ENCODE measurements at places on chromosomes 16 and 17. TPM values are rescaled to one million over a fixed set of nuclear protein-coding genes. Genes with fewer than 3 reads are reported as not detected.
A peak's percentile ranks its signal among the peaks of the same experiment; 100 is the strongest.

HOXB3 gene
- 3.7 TPM for total RNA-seq

DNA sequence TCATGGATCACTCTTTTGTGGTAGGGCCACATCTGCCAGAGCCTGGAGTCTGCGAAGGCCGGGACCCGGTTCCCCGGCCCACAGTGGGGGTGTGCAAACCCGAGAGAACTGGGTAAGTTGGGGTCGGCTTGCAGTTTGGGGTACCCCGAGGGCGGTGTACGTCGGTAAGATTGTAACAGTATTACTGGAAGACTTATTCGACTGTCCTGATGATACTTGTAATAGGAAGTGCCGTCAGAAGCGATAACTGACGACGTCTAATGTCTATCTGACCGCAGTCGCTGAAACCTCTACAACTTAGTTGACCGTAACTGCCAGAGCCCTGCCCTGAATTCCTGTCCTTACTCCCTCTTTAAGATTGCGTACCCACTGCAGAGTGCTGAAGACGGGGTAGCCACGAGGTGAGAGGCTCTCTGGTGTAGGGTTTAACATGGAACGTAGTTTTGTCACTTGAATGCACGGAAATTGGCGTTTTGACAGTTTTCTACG, 24.0 kb downstream of the TRPV2 start:
- H3K4me1 ChIP-seq, result peaks cover 48% of the 10 kb centered on the region
- peaks cover 54% of the 10 kb centered on the region for H3K36me3 ChIP-seq
- peak overlapping the region; percentile 99 for H3K27ac ChIP-seq
- no peak for DNase-seq

DBNDD1 gene
- not detected for total RNA-seq

DNA sequence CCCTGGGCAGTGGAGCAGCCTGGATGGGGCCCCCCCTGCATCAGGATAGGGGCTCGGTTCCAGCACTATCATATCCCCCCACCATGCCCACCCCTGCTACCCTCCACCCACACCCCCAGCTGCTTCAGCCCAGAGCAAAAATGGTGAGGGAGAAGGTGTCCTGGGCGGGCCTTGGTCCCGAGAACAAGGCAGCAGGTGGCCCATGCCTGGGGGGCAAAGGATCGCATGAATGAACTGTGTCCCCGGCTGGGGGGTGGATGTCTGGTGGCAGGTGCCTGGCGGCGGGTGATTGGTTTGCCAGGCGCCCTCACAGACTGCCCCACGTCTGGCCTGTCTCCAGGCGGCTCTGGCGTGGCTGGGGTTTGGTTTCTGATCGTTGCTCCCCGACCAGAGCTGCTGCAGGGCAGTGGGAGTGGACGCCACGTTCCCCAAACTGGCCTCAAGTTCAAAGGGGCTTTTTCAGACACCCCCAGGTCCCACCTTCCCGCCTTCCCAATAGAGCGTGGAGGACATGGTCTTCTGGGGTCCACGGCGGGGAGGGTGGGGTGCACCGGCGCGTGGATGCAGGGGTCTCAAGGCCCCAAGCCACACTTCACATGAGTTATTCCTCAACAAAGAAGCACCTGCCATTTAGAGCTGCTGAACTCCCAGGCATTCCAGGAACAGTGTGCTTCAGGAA, 12.6 kb downstream of the UTS2R start:
- peaks cover 10% of the 10 kb centered on the region for H3K4me1 ChIP-seq
- DNase-seq, result no peak
- H3K36me3 ChIP-seq, result no peaks in the 10 kb centered on the region
- H3K27me3 ChIP-seq, result peaks cover 11% of the 10 kb centered on the region

GRCh38 chr17:81961087-81961511, at the start of gene NOTUM:
Gene NOTUM, minus strand, starts transcription at chr17:81961187. Its CDS starts 278 bp downstream, at chr17:81960909.
- H3K36me3 ChIP-seq, result no peaks in the 10 kb centered on the region
- H3K27me3 ChIP-seq, result peaks cover 46% of the 10 kb centered on the region
- H3K27ac ChIP-seq, result no peak within 1 kb of the TSS
- H3K4me1 ChIP-seq, result peaks cover 3% of the 10 kb centered on the region

YBX2 gene
- total RNA-seq, result 0.21 TPM

GRCh38 chr17:27609611-27610303, 21.2 kb upstream of the LGALS9 start:
- no peak overlapping the region for H3K4me3 ChIP-seq
- no peaks in the 10 kb centered on the region for H3K27me3 ChIP-seq
- peaks cover 30% of the 10 kb centered on the region for H3K4me1 ChIP-seq
- peaks cover 71% of the 10 kb centered on the region for H3K36me3 ChIP-seq
- peak; percentile 80 for DNase-seq

DNA sequence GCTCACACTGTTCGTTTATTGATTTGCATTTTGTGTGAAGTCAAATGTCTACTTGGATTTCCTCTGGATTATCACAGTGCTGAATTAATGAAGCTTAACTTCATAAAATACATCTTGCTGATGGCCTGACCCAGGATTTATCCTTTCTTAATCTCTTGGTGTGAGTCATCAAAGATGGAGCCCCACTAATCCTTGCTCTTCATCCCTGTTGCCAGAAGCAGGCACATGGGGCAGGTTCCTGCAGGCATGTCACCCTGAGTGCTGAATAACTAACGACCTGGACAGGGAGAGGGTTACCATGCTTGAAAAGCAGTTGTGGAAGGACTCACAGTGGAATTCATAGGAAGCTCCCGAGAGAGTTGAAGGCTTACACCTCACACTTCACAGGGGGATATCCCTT, 56.0 kb upstream of the FA2H start:
- H3K36me3 ChIP-seq, result no peaks in the 10 kb centered on the region
- no peak overlapping the region for H3K4me3 ChIP-seq
- peaks cover 3% of the 10 kb centered on the region for H3K4me1 ChIP-seq
- no peak for DNase-seq
- H3K27me3 ChIP-seq, result peaks cover 8% of the 10 kb centered on the region
- H3K27ac ChIP-seq, result no peak overlapping the region

- no peaks in the 10 kb centered on the region for H3K27me3 ChIP-seq
- H3K36me3 ChIP-seq, result peaks cover 3% of the 10 kb centered on the region
- peaks cover 42% of the 10 kb centered on the region for H3K4me1 ChIP-seq
Measured at GRCh38 chr16:30567991-30568638, 3.4 kb downstream of the ZNF688 start.

DNA sequence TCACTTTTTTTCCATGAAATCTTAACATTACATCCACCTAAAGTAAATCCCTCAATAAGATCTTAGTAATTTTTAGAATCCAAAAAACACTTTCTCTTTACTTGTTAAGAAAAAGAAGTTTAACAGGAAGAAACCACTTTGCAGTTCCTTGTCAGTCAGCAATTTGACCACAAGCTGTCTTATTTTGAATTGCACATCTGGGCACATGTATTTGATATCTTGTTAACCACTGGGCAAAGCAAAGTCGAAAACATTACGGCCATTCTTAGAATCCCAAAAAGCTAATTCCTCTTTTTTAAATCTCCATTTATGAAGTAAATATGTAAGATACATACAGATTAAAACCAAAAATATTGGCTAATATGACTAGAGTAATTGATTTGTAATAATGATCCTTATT, 1.1 kb downstream of the ABCA10 start:
- no peak overlapping the region for H3K27ac ChIP-seq
- no peak for DNase-seq
- no peak overlapping the region for H3K4me3 ChIP-seq
- peaks cover 16% of the 10 kb centered on the region for H3K27me3 ChIP-seq
- H3K4me1 ChIP-seq, result peaks cover 6% of the 10 kb centered on the region
- H3K36me3 ChIP-seq, result no peaks in the 10 kb centered on the region

DNA sequence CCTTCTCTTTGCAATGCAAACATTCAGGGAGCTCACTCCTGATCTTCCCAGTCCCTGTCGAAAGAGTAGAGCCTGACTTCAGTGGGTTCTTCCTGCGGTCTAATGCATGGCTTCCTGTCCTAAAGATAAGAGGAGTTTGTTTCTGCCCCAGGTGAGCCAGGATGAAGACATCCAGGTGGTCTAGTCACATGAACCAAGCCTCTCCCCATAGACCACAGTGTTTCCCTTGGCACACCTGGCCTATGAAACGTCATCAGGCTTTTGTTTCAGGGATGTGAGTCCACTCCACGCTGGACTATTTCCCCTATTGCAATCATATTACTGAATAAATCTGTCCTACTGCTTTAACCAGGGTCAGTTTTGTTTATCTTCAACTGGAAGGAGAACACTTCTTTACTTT, 21.1 kb downstream of the CES1 start:
- no peak overlapping the region for H3K4me3 ChIP-seq
- H3K27ac ChIP-seq, result no peak overlapping the region
- H3K36me3 ChIP-seq, result no peaks in the 10 kb centered on the region

CCDC40 gene
- total RNA-seq, result 0.37 TPM

GRCh38 chr16:12637002-12637401, 166.7 kb downstream of the CPPED1 start:
- DNase-seq, result no peak
- no peak overlapping the region for H3K27ac ChIP-seq
- no peak overlapping the region for H3K4me3 ChIP-seq
- peaks cover 14% of the 10 kb centered on the region for H3K27me3 ChIP-seq
- H3K4me1 ChIP-seq, result no peaks in the 10 kb centered on the region
- no peaks in the 10 kb centered on the region for H3K36me3 ChIP-seq

DNA sequence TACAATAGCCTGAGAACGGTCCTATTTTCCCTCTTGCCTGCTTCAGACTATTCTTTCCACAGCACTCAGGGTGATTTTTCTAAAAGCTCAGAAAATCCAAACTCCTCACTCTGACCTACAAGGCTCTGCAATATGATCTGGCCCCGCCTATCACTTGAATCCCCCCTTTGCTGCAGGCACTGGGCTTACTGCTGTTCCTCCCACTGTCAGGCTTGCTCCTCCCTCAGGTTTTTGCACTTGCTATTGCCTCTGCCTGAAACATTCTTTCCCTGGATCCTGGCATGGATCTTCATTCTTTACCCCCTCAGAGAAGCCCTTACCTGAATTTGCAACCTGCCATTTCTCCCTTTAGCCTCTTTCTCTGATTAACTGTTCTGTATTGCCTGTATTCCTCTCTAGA, 52.3 kb downstream of the RPGRIP1L start:
- peaks cover 3% of the 10 kb centered on the region for H3K36me3 ChIP-seq
- no peak overlapping the region for H3K27ac ChIP-seq
- no peaks in the 10 kb centered on the region for H3K4me1 ChIP-seq
- no peaks in the 10 kb centered on the region for H3K27me3 ChIP-seq
- no peak overlapping the region for H3K4me3 ChIP-seq
- DNase-seq, result no peak

GRCh38 chr16:10906482-10906881, 29.5 kb downstream of the CIITA start:
- H3K27me3 ChIP-seq, result no peaks in the 10 kb centered on the region
- no peak overlapping the region for H3K27ac ChIP-seq
- H3K4me1 ChIP-seq, result no peaks in the 10 kb centered on the region
- no peak for DNase-seq

DNA sequence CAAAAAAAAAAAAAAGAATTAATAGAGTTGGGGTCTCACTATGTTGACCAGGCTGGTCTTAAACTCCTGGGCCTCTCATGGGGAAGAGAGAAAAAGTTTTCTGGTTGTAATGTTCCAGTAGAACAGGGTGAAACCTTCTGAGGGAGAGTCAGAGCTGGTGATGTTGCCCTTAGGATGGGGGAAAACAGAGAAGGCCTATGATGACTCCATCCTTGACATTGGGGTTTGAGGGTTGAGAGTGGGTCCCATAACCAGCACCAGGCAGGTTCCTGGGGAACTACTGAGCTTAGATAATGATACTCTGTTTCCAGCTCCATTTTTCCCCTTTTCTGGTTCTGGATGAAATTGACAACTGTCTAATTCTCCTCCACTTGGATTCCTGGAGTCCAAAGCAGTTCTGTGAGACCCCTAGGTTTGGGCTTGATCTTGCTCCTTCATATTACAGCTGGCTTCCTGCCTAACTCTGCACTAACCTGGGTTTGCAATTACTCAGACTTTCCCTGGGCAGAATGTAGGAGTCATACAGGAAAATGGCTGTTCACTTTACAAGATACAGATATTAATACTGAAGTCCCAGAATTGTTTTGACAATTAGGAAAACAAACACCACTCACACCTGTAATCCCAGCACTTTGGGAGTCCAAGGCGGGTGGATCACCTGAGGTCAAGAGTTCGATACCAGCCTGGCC, 62.8 kb upstream of the B4GALNT2 start:
- no peak for DNase-seq
- no peaks in the 10 kb centered on the region for H3K4me1 ChIP-seq
- H3K27ac ChIP-seq, result no peak overlapping the region
- H3K4me3 ChIP-seq, result no peak overlapping the region

TBC1D3H gene
- not detected for total RNA-seq
